8988T (cell line): ENCODE measurements at places on chromosomes 6 and 20.
A peak's percentile ranks its signal among the peaks of the same experiment; 100 is the strongest.

DNA sequence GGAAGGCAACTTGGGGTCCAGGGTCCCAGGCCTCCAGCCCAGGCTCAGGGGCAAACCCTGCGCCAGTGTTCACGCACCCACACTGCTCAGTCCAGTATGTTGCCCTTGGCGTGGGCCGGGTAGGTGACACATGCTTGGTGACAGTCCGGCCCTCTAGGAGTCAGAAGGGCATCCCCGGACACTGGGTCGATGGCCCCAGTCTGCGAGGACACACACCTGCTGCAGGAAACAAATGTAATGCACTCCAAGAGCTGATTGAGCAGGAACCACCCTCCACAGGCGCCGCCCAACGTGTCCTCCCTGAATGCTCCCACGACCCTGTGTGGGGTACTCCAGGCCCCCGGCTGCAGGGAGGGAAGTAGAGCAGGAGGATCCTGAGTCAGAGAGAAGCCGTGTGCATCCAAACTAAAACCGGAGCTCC lies 160.7 kb downstream of the DLL1 start:
- DNase-seq = no peak

DNA sequence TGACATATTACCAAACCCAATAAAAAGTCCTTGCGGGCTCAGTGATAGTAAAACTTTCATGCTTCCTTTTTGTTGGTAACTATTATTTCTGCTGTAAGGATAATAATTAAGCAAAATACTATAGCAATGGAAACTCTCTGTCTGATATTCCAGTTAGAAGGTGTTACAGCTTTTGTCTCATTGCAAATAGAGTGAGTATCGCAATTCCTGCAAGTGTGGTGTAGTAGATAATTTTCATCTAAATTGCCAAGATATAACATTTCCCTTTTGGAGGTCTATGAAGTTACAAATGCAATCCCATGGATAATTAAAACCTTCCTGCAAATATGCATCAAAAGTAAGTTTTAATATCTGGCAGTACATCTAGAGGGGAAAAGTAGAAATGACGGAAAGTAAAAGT lies 88.7 kb upstream of the CD93 start:
- DNase-seq = no peak

- peak; percentile 13 for DNase-seq
These were observed at the start of gene METTL24 for GRCh38 chr6:110357664-110358552. Gene METTL24, minus strand, starts transcription at chr6:110358349. Its CDS starts 77 bp downstream, at chr6:110358272.

DNA sequence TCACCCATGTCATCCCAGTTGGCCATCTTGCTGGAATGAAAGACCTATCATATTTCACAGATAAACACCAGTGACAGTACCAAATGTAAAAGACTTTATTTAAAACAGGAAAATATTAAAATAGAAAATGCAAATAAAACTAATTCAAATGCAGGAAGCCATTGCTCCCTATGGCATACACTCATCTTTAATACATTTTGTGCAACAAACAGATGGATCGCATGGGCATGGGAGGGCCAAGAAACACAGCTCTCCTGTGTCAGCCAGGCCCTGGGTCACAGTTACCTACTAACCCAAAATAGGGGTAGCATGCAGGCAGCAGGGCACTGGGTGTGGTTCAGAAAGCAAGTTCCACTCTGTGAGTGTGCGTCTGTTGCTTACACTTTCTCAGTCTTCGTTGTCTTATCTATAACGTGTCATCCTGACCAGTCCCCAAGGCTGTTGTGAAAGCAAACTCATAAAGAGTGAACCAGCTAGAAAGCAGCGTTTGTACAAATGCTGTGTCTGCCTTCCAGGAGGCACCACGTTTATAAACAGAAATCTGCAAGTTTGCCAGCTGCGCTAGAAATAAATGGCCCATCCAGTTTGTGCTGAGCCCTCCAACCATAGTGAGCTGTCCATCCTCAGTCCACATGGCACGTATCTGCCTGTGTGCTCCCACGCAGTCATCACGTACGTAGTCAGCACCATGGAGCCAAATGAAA lies 180.5 kb downstream of the SYNDIG1 start:
- DNase-seq = no peak

DNA sequence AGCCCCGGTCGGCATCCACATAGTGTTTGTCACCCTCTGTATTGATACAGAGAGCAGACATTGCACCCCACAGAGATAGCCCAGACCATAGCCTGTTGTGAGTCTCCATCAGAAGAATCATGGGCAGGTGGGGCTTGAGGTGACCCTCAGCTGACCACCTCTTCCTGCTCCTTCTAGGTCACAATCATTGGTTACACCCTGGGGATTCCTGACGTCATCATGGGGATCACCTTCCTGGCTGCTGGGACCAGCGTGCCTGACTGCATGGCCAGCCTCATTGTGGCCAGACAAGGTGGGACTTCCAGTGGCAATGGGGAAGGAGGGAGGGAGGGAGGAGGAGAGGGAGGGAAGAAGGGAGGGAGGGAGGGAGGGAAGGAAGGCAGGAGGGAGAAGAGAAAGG lies 61.4 kb upstream of the RIN2 start:
- no peak for DNase-seq
